ENCODE measurements at places on chromosomes 6 and 20. TPM values are rescaled to one million over a fixed set of nuclear protein-coding genes. Genes with fewer than 3 reads are reported as not detected.

The CD93 gene
- total RNA-seq, result 0.47 TPM

GRCh38 chr20:3689978-3690377 is 8.2 kb upstream of the ADAM33 start:
- DNase-seq, result no peak
- no peaks in the 10 kb centered on the region for H3K4me1 ChIP-seq
- H3K27ac ChIP-seq, result no peak overlapping the region
- no peaks in the 10 kb centered on the region for H3K36me3 ChIP-seq
- no peak overlapping the region for H3K4me3 ChIP-seq

DNA sequence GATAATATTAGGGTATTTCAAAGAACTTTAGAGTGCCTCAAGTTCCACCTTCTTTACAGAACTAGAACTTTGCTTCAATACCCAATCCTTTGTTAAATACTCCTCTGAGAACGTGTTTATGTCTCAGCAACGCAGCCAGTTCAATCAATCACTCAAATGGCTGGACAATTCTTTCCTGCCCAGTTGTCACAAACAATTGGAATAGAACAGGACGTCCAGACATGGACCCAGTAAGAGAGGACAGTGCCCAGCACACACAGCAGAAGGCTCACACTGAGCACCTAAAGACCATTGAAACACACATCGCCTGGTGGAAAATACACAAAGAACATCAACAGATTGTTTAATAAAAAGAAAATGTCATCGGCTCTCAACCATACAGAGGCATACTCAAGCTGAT is 140.6 kb downstream of the TTLL2 start:
- peaks cover 10% of the 10 kb centered on the region for H3K27me3 ChIP-seq
- no peak overlapping the region for H3K4me3 ChIP-seq
- no peaks in the 10 kb centered on the region for H3K36me3 ChIP-seq
- no peak overlapping the region for H3K27ac ChIP-seq
- H3K4me1 ChIP-seq, result peaks cover 4% of the 10 kb centered on the region

GRCh38 chr20:51456511-51457509 is 85.7 kb downstream of the NFATC2 start:
- no peaks in the 10 kb centered on the region for H3K27me3 ChIP-seq
- no peak overlapping the region for H3K4me3 ChIP-seq

- H3K36me3 ChIP-seq, result peaks cover 1% of the 10 kb centered on the region
- DNase-seq, result no peak
- H3K27me3 ChIP-seq, result no peaks in the 10 kb centered on the region
- no peak overlapping the region for H3K27ac ChIP-seq
- no peaks in the 10 kb centered on the region for H3K4me1 ChIP-seq
These were observed 60.6 kb downstream of the ADNP start for GRCh38 chr20:50870561-50871161.

GRCh38 chr6:161401587-161402309 is 127.9 kb upstream of the AGPAT4 start:
- H3K27me3 ChIP-seq, result peaks cover 10% of the 10 kb centered on the region
- H3K4me3 ChIP-seq, result no peak overlapping the region
- H3K4me1 ChIP-seq, result no peaks in the 10 kb centered on the region
- H3K27ac ChIP-seq, result no peak overlapping the region

The PAK5 gene
- not detected for total RNA-seq

The SOX18 gene
- total RNA-seq, result 0.30 TPM

The PRPH2 gene
- 0.08 TPM for total RNA-seq

DNA sequence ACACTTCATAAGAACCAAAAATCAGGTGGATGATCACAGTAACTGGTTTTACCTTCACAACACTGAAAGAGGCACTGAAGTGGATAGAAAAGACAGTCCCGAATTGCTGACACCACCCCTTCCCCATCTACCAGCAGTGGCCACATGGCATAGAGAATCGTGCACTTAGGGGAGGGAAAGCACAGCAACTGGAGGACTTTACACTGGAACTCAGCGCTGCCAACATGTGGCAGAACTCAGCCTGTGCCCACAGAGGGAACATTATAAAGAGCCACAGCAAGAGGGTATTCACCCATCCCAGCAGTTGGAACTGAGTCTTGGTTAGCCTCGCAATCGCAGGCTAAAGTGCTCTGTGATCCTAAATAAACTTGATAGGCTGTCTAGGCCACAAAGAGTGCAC is 6.5 kb upstream of the KIAA1586 start:
- DNase-seq, result no peak
- H3K27ac ChIP-seq, result no peak overlapping the region
- H3K27me3 ChIP-seq, result peaks cover 42% of the 10 kb centered on the region
- H3K4me1 ChIP-seq, result no peaks in the 10 kb centered on the region
- no peaks in the 10 kb centered on the region for H3K36me3 ChIP-seq

The TSBP1 gene
- total RNA-seq, result not detected

GRCh38 chr6:21527731-21528130 is 65.8 kb upstream of the SOX4 start:
- peaks cover 5% of the 10 kb centered on the region for H3K27me3 ChIP-seq
- no peak overlapping the region for H3K4me3 ChIP-seq

DNA sequence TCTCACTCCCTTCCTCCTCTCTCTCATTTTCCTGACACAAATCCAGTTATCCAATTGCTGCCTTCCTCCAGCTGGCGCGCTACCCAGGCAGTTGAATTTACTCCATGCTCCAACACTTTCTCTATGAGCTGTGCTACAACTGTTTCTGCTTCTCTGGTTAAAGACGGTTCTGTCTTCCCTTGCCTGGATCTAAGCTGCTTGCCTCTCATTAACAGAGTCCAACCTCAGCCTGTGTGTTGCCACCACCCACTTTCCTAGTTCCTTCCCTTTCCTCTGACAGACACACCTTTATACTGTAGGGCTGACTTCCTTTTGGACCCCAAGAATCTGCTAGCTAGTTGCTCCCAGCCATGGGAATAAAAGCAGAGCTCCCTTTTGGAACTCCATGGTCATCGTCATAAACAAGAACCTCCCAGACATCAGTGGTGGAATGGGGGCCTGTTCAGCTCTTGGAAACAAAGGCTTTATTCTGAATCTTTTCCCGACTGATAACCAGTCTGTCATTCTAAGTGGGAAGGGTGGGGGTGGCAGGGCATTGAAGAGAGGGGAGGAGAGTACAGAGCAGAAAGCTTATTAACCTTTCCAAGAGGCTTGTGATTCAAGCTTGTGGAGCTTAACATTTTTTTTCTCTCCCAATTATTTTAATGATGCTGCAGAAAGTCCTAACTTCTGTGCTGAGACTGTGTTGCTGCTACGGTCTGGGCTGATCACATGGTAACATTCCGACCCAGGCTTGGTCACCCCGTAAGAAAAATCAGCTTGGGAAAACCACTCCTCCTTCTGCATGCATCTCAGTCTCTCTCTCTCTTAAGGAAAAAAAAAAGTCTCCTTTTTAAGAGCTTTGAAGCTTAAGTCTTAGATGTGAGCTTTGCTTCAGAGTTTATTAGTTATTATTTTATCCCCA is 31.3 kb upstream of the BMP2 start:
- no peaks in the 10 kb centered on the region for H3K36me3 ChIP-seq
- H3K4me3 ChIP-seq, result no peak overlapping the region
- no peak for DNase-seq

The FILIP1 gene
- total RNA-seq, result not detected

DNA sequence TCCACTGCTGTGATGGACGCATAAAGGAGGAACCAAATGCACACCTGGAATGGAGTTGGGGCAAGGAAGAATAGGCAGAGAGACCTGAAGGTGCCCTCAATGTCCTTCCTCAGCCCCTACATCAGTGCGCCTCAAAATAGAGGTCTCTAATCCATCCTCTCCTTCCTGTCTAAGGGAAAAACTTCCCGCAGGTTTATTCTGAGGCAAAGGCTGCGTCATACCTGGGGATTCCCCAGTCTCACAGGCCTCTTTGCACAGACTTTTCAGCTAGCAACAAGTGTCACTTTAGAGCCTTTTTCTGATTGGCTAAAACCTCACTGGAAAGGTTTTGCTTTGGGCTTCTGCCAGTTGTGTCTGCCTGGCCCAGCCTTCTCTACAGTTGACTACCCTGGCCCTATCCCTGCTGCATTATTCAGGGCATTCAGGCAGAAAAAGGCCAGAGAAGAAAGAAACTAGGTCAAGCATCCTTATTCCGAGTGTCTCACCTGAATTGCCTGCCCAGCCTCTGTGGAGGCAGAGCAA is 1.8 kb upstream of the HLA-DQB1 start:
- H3K27ac ChIP-seq, result no peak overlapping the region
- H3K4me1 ChIP-seq, result peaks cover 19% of the 10 kb centered on the region
- no peak overlapping the region for H3K4me3 ChIP-seq
- peaks cover 11% of the 10 kb centered on the region for H3K36me3 ChIP-seq

- peaks cover 30% of the 10 kb centered on the region for H3K4me1 ChIP-seq
- no peak overlapping the region for H3K4me3 ChIP-seq
- H3K27ac ChIP-seq, result no peak overlapping the region
- no peaks in the 10 kb centered on the region for H3K27me3 ChIP-seq
- H3K36me3 ChIP-seq, result peaks cover 41% of the 10 kb centered on the region
These were observed 117.6 kb upstream of the SLC2A12 start for GRCh38 chr6:134169871-134170486.

GRCh38 chr6:105691081-105691480 is 288.2 kb upstream of the PREP start:
- peaks cover 16% of the 10 kb centered on the region for H3K27me3 ChIP-seq
- no peaks in the 10 kb centered on the region for H3K36me3 ChIP-seq
- no peak overlapping the region for H3K27ac ChIP-seq
- H3K4me1 ChIP-seq, result no peaks in the 10 kb centered on the region
- H3K4me3 ChIP-seq, result no peak overlapping the region

GRCh38 chr6:115728171-115728570 is 332.5 kb downstream of the FRK start:
- H3K27ac ChIP-seq, result no peak overlapping the region
- H3K4me3 ChIP-seq, result no peak overlapping the region
- no peaks in the 10 kb centered on the region for H3K36me3 ChIP-seq
- H3K4me1 ChIP-seq, result no peaks in the 10 kb centered on the region
- H3K27me3 ChIP-seq, result no peaks in the 10 kb centered on the region

- no peaks in the 10 kb centered on the region for H3K36me3 ChIP-seq
- peaks cover 4% of the 10 kb centered on the region for H3K27me3 ChIP-seq
- DNase-seq, result no peak
- H3K4me3 ChIP-seq, result no peak overlapping the region
These were observed 72.1 kb upstream of the PMEPA1 start for GRCh38 chr20:57781901-57782300.

The TFAP2D gene
- total RNA-seq, result not detected

DNA sequence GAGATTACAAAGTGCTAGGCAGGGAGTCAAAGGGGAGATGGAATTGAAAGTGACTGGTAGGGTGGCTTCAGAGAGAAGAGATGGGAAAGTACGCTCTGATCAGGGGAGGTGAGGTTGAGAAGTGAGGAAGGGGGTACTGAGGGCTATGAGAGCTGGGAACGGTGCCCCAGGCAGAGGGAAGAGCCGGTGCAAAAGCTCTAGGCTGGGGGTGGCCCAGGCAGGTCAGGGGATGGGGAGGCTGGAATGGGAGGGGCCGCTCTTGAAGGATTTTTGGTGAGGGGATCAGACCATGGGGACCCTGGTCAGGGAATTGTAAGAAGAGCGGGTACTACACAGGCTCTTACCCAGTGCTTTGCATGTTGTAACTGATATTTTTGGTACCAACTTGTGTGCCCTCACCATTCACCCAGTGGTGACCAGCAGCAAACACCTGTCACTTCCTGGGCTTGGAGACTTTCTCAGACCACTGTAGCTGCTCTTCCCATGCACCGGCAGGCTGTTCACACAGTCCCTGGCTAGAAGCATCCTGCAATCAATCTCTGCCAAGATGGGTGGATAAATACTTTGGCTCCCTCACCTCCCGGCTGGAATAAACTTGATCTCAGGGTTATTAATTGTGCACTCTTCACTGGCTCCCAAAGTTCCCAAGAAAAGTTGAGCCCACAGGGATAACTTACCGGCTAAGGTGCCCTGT is 24.0 kb downstream of the PCK1 start:
- no peaks in the 10 kb centered on the region for H3K36me3 ChIP-seq
- DNase-seq, result no peak
- peaks cover 26% of the 10 kb centered on the region for H3K27me3 ChIP-seq
- no peak overlapping the region for H3K27ac ChIP-seq

The LKAAEAR1 gene
- total RNA-seq, result 0.57 TPM

GRCh38 chr20:17093782-17094181 is 133.1 kb upstream of the PCSK2 start:
- no peaks in the 10 kb centered on the region for H3K27me3 ChIP-seq
- H3K36me3 ChIP-seq, result no peaks in the 10 kb centered on the region
- no peak overlapping the region for H3K4me3 ChIP-seq
- no peaks in the 10 kb centered on the region for H3K4me1 ChIP-seq
- DNase-seq, result no peak

The EPB41L2 gene
- 25.4 TPM for total RNA-seq

DNA sequence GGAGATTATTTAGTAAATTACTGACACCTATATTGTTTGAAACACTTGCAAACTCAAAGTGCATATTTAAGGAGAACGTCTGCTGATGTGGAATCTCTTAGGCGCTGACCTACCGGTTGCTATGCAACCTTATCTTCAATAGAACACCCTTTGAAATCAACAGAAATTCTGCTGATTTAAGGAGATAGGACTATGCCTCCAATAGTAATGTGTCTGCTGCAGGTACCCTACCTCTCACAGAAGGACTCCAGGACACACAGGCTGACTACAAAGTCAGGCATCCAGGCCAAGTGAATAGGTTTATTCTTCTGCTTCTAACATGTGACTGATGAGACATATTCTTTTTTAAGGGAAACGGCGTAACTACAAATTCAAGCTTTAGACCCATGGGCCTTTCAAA is 311.7 kb downstream of the CBLN4 start:
- H3K27me3 ChIP-seq, result no peaks in the 10 kb centered on the region
- no peak overlapping the region for H3K27ac ChIP-seq
- no peak for DNase-seq
- no peak overlapping the region for H3K4me3 ChIP-seq

DNA sequence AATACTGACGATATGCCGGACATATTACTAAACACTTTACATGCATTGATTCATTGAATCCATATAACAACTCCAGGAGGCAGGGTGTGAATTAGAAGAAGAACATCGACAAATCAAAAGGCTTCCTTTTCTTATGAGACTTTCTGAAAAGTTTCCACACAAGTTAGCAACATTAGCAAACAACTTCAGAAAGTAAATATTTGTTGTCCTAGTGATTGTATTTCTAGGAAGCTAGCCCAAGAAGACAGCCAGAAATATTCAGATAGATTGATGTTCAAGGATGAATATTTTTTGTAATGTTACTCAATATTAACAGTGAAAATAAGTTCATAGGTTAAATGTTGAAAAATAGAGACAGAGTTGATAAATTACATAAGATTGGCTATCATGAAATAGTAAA is 120.6 kb downstream of the GFRAL start:
- no peaks in the 10 kb centered on the region for H3K4me1 ChIP-seq
- H3K4me3 ChIP-seq, result no peak overlapping the region
- DNase-seq, result no peak
- H3K36me3 ChIP-seq, result no peaks in the 10 kb centered on the region
- no peak overlapping the region for H3K27ac ChIP-seq

DNA sequence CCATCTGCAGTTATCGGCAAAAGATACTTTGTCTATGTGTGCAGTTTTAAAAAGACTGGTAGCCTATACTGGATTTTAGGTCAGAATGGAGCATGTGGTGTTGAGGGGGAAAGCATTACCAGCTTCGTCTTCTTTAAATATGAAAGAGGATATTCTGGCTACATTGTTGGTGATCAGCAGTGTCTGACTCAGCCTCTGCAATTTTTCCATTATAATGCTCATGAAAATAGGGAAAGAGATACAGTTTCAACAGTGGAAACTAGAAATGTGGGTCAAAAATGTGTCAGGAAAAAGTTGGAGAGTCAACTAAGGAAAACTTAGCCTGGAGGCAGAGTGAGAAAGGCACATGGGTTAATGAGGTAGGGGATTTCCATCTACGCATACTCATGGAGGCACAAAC is 45.2 kb downstream of the HDGFL1 start:
- no peaks in the 10 kb centered on the region for H3K4me1 ChIP-seq
- no peak overlapping the region for H3K4me3 ChIP-seq
- no peak overlapping the region for H3K27ac ChIP-seq
- DNase-seq, result no peak

The BMP6 gene
- not detected for total RNA-seq

Measured in activated naive CD8-positive, alpha-beta T cell treated with anti-CD3 and anti-CD28 coated beads, Interleukin-2, amount 10 ng/mL, durations not matched to agents 7 days and 5 days (primary cell).